ENCODE measurements at places on chromosomes 7 and 10. TPM values are rescaled to one million over a fixed set of nuclear protein-coding genes. Genes with fewer than 3 reads are reported as not detected.

- DNase-seq, result no peak
Observed at GRCh38 chr7:66277492-66277891, 72.4 kb downstream of the TPST1 start.

DNA sequence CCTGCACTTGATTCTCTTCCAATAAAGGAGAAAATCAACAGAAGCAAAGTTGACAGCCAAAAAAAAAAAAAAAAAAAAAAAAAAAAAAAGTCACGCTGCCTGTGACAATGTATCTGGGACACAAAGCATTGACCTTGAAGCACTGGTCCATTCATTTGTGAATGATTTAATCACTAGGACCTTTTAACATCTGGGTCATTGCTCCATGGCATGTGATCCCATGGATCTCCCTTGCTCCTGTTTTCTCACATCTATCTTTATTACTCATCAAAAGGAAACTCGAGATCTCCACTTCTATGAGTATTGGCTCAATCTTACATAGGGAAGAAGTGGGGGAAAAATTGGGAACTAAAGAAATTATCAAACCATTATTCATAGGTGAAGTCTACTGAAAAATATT lies 89.6 kb upstream of the SMIM30 start:
- no peak for DNase-seq

GRCh38 chr10:29304264-29304994 lies 15.6 kb downstream of the LYZL1 start:
- DNase-seq, result peak; percentile 76

GRCh38 chr10:69878038-69878437 lies 76.3 kb downstream of the COL13A1 start:
- peak; percentile 85 for DNase-seq

DNA sequence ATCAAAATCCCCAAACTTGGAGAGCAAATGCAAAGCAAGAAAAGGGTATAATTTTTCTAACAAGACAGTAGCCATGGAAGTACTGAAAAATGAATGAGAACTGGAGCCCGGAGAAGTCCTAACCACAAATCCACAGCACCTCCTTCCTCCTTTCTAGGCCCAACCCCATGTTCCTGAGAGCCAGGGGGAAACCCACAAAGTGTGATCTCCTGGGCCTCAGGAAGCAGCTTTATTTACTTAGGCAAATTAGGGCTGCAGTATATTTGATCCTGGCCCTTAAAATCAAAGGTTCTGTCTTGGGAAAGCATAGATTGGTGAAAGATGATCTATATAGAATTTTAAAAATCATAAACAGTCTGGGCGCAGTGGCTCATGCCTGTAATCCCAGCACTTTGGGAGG lies 103.0 kb downstream of the DOCK4 start:
- DNase-seq, result no peak

GRCh38 chr10:96740579-96741281 lies 20.4 kb upstream of the PIK3AP1 start:
- DNase-seq, result peak; percentile 82

- DNase-seq, result no peak
Observed at GRCh38 chr7:91496251-91496820, 232.1 kb downstream of the FZD1 start.

GRCh38 chr10:101323495-101323894 lies 30.5 kb upstream of the BTRC start:
- DNase-seq, result no peak

GRCh38 chr10:133405272-133405671 lies 11.3 kb downstream of the MTG1 start:
- DNase-seq, result no peak

- DNase-seq, result peak; percentile 90
Observed at GRCh38 chr7:36303202-36304098, 86.2 kb upstream of the ANLN start.

GRCh38 chr10:412109-412508 lies 276.9 kb downstream of the ZMYND11 start:
- no peak for DNase-seq

DNA sequence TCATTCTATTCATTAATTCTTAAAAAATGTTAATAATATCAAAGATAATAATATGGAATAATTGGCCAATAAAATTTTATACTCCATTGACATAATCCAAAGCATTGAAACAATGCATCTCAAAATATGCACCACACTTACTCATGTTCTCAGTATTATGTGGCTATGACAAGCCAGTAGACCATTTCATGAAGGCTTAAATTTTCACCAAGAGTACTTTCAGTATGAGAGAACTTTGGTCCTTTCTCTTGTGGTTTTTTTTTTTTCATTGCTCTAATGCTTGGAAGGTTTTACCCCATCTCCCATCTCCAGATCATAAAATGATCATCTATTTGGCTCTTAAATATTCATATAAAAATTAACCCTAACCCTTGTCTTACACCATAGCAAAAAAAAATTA lies 45.5 kb upstream of the TMEM140 start:
- DNase-seq, result no peak

DNA sequence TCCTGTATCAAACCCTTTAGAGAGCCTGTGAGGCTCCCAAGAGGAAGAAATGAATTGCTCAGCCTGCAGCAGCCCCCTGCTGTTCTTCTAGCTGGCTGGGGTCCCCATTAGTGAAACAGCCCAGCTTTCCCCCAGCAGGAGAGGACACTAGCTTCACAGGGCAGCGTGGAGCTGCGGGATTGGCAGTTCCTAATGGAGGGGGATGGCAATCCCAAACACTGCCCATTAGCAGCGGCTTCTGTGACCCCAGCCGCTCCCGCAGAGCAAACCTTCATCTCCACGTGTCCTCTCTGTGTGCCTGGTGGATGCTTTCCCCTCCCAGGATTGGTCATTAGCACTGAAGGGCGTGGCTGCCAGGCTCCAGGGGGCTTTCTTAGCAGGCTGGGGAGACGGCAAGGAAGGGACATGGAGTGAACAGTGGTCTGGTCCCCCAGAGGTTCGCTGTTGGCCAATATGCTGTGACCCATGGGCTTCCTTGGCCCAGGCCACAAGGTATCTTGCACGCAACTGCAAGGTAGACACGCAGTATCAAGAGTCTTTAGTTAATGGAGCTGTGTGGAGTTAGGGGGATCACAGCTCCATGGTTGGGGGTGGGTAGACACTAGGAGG lies 322.5 kb upstream of the ZMIZ1 start:
- no peak for DNase-seq

DNA sequence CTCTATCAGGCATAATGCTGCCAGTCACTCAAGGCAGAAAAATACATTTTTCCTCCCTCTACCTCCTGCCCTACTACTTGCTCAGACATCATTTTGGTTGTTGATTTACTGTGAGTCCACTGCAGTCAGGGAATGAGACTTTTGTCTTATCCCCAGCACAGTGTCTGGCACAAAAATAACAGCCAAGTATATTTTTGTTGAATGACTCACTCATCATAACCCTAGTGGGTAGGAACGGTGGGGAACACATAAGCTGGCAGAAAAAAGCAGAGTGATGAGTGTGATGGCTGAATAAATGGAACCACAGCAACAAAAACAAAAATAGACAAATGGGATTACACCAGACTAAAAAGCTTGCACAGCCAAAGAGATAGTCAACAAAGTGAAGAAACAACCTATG lies 65.8 kb upstream of the LAMB4 start:
- DNase-seq, result no peak

DNA sequence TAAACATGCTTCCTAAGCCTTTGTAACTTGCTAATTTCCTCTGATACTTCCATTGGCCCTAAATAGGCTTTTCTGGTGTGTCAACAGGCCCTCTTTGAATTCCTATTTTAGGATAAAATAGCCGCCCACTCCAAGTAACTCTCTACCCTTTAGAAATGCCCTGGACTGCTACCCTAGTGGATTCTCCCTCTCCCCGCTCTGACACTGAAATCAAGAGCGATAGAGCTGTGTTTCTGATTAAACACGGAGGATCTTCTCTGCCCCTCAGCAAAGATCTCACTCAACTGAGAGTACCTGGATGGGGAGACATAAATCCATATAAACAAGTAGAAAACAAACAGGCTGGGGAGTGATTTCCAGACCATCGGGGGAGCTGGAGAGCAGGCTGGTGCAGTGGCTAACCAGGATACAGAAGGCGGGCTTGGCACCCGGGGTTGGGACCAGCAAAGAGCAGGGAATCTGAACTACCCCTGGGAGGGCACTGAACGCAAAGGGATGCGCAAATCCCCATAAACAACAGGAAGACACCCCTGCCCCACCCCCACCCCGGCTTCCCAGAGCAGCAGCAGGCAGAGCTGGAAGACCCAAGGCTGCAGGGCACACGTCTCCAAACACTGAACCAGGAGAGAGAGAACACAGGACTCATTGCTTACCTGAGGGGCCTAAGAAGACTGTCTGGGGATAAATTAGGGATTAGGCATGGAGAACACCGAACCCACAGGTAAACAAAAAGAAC lies 2.5 kb downstream of the ASB13 start:
- DNase-seq, result no peak

DNA sequence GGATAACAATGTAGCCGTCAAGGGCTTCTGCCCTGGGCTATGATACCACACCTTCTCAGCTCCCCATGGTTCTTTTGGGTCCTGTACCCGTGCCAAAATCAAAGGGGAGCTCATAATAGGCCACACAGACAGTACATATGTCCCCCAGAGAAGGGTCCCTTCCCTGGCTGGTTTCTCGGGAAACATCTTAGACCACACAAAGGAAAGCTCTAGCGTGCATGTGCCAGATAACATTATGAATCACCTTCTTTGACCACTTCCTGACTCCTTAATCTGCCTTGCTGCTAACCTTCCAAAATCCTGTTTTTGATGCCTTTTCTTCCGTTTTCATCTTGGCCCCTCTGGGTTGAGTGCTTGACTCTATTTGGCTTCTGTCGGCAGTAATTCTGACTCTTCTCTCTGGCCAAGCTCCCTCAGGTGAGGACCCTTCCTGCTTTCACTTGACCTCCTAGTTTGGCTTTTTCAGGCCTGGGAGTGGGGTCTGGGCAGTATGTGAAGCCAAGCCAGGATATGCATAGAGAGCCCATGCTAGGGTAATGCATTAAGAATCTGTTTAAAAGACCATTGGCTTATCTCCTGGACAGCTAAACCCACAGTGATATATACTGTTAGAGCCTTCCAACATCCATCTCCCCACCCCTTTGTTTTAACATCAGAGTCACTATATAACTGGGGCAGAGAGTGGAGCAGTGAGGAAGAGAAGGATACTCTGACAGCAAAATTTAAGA lies 84.8 kb downstream of the ANLN start:
- DNase-seq, result no peak

- no peak for DNase-seq
Observed at GRCh38 chr7:123650595-123650994, 5.1 kb upstream of the LMOD2 start.

DNA sequence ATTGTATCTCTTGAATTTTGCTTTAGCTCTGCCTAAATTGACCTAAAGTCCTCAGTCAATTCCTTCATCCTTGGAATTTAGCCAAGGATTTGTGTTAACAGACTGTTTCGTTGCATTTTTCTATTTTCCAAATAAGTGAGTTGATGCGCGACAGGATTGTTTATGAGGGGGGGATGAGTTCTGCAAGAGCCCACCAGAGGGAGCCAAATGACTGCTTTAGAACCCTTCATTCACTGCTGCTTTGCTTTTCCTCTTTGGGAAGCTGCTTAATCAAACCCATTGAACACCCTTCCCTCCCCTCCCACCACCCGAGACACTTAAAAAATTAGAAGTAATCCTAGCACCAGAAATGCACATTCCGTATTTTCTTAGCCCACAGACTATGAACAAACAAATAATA lies 33.7 kb upstream of the PTF1A start:
- no peak for DNase-seq

DNA sequence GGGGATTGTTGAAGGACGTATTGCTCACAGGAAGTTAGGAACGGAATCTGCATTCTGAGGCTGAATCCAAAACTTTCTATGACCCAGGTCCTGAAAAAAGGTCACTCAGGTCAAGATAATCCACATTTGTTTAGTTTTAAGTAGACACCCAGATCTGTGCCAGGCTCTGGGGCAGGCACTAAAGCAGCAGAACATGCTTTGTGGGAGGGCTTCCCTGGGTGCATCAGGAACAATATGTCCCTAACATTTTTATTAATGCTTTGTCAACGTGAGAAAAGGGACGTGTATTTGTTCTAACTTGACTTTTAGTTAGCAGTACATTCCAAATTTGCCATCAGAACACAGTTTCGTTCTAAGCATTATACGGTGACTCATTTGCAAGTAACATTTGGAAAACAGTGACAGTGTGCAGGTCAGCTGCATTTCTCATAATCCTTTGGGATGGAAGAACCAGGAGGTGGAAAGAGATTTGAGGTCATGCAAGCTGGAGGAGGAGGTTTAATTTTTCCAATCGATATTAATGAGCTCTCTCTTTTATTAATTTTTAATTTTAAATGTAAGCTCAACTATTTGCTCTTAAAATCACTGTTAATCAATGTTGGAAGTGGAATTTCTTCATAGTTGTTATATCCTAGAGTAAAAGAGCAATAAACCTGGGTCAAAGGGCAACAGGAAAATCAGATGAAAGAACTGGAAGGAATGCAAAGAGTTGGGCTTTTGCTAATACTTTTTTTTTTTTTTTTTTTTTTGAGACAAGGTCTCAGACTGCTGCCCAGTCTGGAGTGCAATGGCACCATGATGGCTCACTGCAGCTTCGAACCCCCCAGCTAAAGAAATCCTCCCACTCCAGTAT lies 35.0 kb downstream of the TAS2R41 start:
- no peak for DNase-seq

DNA sequence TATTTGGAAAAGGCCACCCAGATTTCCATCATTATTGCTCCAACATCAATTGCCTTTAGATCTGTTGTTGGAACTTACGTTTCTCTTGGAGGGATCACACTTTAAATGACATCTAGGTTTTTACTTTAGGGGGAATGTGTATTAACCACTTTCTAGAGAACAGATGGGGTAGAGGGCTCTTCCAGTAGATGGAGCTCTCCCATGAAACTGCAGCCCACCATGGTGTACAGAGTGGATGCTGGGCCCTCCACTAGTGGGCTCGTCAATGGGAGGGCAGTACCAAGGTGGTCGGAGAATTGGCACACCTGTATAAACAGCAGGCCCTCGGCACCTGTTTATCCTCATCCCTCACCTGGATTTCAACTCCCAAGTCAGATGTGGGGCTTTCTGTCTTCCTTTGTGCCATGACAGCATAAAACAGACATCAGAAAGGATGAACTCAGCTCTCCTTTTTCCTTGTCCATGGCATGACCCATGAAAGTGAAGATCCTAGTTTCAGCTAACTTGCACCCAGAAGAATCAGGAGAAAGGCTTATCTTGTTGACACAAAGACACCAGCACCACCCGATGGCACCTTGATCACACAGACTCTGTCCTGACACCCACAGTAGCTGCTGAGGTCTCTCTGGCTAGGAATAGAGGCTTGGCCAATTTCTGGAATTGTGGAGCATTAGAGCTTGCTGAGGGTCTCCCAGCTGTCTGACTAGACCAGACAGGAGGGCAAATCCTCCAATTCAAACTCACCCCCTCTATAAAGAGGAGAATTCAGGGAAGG lies 150.5 kb downstream of the CYP26A1 start:
- no peak for DNase-seq

Gene LIPM
- polyA plus RNA-seq, result not detected

Gene COPS6
- 131 TPM for polyA plus RNA-seq

Gene C10orf143
- 4.0 TPM for polyA plus RNA-seq

Gene XRCC2
- polyA plus RNA-seq, result 0.48 TPM

Gene TM9SF3
- 24.4 TPM for polyA plus RNA-seq

Gene CCDC172
- not detected for polyA plus RNA-seq

Gene PIK3CG
- 0.14 TPM for polyA plus RNA-seq

Gene GPNMB
- 113 TPM for polyA plus RNA-seq
